Activated CD4-positive, alpha-beta T cell treated with anti-CD3 and anti-CD28 coated beads, Interleukin-2, amount 10 ng/mL, durations not matched to agents 24 days and 14 days (primary cell): ENCODE measurements at places on chromosomes 3 and 15.

DNA sequence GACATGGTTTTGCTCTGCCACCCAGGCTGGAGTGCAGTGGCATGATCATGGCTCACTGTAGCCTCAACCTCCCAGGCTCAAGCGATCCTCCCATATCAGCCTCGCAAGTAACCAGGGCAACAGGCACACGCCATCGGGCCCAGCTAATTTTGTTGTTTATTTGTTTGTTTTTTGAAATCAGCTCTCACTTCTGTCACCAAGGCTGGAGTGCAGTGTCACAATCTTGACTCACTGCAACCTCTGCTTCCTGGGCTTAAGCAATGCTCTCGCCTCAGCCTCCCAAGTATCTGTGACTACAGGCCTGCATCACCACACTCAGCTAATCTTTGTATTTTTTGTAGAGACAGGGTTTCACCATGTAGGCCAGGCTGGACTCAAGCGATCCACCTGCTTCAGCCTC lies 26.3 kb upstream of the PLCH1 start:
- peaks cover 3% of the 10 kb centered on the region for H3K36me3 ChIP-seq
- no peak overlapping the region for H3K4me3 ChIP-seq
- no peaks in the 10 kb centered on the region for H3K4me1 ChIP-seq
- H3K27ac ChIP-seq = no peak overlapping the region
- H3K27me3 ChIP-seq = no peaks in the 10 kb centered on the region

- no peak overlapping the region for H3K4me3 ChIP-seq
- H3K27me3 ChIP-seq = no peaks in the 10 kb centered on the region
- no peak for DNase-seq
These were observed 688.7 kb downstream of the TUSC7 start for GRCh38 chr3:117398141-117398899.

- H3K27me3 ChIP-seq = no peaks in the 10 kb centered on the region
- no peak overlapping the region for H3K4me3 ChIP-seq
- peaks cover 22% of the 10 kb centered on the region for H3K36me3 ChIP-seq
- DNase-seq = no peak
- H3K27ac ChIP-seq = no peak overlapping the region
These were observed 20.1 kb upstream of the ZCWPW2 start for GRCh38 chr3:28328188-28329151.

DNA sequence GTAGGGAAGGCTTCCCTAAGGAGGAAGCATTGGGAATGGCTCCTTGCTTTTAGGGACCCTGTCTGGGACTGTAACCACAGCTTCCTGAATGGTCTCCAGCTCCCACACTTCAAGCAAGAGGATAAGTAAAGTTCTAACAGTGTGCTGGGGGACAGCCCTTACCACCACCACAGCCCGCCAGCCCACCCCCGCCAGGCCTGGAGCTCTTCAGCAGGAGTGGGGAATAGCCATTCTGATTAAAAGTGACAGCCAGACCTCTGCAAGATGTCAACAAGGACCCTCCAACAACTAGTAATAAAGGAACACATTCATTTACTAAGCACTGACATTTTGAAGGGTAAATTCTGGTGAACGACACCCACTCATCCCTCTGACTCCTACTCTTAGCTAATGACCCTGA lies 49.4 kb downstream of the CPN2 start:
- peaks cover 4% of the 10 kb centered on the region for H3K36me3 ChIP-seq
- H3K27ac ChIP-seq = no peak overlapping the region
- peaks cover 30% of the 10 kb centered on the region for H3K4me1 ChIP-seq

DNA sequence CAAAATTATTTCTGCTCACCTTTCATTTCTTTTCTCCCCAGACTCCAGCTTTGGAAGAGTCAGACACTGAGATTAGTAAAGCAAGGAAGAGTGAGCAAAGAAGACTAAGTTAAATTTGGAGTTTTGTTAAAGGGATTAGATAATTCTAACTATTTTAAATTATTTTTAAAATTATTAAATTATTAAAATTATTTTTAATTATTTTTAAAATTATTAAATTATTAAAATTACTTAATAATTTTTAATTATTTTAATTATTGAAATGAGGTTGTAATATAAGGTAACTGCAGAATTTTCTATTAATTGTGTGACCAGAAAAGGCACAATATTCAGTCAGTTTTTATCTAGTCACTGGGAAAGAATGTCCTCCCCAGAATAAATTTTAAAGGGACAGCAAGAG lies 185.0 kb upstream of the EOMES start:
- no peak overlapping the region for H3K4me3 ChIP-seq
- H3K27me3 ChIP-seq = no peaks in the 10 kb centered on the region
- H3K36me3 ChIP-seq = peaks cover 2% of the 10 kb centered on the region
